ENCODE measurements at places on chromosomes 12 and 14.

DNA sequence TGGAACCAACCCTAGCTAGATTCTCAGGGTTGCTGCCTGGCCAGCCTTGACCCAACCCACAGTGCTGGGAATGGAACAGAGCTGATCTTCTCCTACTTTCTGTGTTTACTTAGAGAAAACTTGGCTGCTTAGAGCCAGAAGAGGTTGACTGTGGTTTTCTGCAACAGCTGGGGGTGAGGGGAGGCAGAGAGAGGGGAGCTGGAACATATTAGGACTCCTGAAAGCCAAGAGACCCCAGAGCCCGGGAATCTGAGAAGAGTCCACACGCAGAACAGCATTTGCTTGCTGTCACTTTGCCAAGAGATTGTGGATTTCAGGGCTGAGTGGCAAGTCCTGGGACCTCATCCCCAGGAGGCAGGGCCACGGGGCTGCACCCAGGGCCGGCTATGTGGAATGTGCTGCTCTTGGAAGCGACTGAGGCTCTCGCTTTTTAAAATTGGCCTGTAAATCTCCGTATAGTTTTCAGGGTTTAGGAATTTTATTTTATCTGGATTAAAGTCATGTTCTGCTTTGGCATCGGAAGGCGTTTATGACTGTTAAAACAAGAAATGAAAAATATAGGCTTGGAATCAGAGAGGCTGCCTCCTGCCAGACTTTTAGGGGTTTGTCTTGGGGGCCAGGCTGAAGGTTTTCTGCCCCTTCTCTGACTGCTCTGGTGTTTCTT is 22.3 kb upstream of the MED13L start:
- DNase-seq, result peak; percentile 92

GRCh38 chr14:91090743-91091142 is 23.1 kb upstream of the DGLUCY start:
- DNase-seq, result no peak

DNA sequence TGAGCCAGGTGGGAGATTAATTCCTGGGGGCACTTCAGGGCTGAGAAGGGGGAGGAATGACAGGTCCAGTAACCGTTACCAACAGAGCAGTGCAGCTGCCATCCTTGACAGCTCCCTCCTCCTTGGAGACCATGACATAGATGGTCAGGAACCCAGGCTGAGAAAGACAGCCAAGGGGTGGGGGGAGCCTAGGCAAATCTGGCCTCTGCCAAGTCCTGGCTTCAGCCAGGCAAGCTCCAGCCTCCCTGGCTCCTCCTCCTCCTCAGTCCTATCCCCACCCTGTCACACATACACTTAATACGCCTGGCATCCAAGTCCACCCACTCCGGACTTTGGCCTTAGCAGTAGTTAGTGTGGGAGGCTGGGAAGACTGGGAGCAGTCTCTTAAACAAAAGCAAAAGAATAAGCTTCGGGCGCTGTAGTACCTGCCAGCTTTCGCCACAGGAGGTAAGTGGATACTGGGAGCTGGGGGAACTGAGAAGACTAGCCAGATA is at the start of gene RDH5:
Gene RDH5 (plus strand): TSS at position 323 of the 494 bp plus-strand sequence. CDS start 792 bp downstream, outside the sequence.
- peak; percentile 96 for DNase-seq

- peak; percentile 38 for DNase-seq
Observed at GRCh38 chr12:70828351-70828750, 92.2 kb downstream of the PTPRR start.

DNA sequence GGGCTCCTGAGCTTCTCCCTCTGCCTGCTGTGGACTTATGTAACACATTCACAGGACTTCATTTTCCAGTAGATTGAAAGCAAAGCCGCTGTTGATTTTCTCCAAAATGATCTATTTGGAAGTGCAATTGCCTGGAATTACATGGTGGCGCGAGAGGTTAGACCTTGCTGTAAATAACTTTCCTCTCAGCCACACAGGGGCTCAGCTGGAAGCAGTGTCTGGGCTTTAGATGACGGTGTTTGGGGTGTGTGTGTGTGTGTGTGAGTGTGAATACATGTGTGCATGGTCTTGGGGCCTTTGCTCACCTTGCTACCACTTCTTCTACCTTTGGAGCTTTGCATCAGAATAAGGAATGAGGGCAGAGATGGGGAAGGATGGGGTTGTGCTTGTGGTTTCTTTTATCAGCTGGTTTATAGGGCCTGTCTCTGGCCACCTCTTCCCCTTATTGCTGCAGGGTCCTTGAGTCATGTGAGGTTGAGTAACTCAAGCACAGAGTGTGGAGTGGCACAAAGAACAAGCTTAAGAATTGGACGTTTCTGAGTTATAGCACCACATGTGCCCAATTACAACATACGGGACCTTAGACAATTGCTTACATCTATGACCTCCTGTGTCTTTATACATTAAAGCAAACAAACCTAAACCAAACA is 280.6 kb downstream of the NRXN3 start:
- DNase-seq, result no peak

DNA sequence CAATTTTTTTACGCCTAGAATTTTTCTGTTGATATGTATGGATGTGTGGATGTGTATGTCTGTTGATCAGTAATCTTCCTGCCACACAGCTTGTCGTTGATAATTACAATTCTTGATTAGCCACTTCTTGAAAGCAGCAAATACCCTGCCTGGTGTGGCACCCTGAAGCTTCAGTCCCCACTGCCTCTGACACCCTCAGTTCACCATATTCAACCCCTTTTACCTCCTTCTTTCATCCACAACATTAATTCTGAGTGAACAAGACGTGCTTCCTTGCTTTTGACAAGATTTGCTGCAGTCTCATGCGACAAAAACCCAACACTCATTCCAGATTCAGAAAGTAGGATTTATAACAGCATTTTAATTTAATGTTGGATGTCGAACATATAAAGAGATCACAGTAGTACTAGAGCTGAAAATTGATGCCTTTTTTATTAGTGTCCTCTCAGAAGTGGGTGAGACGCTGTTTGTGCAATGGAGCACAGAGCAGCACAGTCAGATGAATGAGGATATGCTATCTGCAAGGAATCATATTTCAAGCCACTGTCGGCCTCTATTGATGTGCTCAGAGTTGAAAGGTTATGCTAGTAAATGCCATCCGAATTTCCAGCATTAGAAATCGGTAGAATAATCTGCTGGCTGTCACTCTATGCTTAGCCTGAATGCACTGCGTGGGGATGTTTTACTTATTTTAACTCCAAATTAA is 383.7 kb downstream of the EGLN3 start:
- no peak for DNase-seq

- no peak for DNase-seq
Observed at GRCh38 chr12:113129664-113130456, 5.7 kb downstream of the RASAL1 start.

- no peak for DNase-seq
Observed at GRCh38 chr12:30779578-30779977, 24.8 kb upstream of the CAPRIN2 start.

DNA sequence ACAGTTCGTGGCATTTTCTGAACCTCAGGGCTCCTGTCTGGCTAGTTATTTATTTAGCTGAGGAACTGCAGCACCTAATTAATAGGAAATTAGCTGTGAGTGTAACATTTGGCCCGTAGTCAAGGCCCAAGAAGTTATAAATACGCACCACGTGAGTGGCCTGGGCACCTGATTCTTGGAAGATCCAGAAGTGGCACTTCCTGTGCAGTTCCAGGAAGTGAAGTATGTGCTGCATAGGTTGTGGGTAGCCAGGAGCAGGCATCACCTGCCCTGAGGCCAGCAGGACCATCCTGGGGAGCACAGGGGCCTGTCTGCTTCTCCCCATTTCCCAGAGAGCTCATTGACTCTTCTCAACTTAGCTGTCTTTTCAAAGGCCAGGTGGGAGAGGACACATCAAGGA is 255.6 kb downstream of the NRXN3 start:
- no peak for DNase-seq

- DNase-seq, result no peak
Observed at GRCh38 chr14:34933301-34933700, 49.5 kb upstream of the SRP54 start.

- no peak for DNase-seq
Observed at GRCh38 chr14:101557811-101558738, 3.2 kb upstream of the DIO3 start.

GRCh38 chr12:77610446-77610845 is 220.2 kb upstream of the NAV3 start:
- no peak for DNase-seq

GRCh38 chr14:31070431-31070830 is 44.3 kb upstream of the STRN3 start:
- DNase-seq, result peak; percentile 97

DNA sequence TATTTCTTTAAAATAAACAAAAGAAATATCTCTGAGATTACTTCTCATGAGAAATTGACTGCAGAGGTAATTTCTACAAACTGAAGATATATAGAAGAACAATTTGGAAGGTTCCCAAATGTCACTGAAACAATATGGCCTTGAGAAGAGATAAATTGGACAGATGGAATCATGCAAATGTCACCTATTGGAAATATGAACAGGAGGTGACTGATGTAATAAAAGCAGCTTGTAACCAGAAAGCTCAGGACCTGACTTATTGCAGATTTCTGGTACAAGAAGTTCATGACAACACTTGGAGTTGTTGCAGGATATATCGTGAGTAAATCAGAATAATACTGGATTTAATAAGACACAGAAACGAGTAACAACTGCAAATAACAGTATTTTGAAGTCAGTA is 93.3 kb upstream of the TRHDE start:
- DNase-seq, result no peak
